ENCODE measurements at places on chromosomes 2 and 18.

DNA sequence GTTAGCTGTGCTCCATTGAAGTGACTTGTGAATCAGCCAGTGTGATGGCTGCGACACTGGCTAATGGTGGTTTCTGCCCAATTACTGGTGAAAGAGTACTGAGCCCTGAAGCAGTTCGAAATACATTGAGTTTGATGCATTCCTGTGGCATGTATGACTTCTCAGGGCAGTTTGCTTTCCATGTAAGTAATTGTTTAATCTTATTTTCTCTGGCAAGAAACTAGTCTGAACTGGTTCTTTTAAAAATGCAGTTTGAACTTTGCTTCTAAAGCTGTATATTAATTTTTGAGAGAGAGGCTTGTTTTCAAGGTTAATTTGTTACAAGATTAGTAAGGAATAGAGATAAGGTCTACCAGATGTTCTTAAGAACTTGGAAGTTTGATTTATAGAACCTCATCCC lies 46.7 kb downstream of the GLS start:
- no peak for DNase-seq

- DNase-seq: no peak
Measured at GRCh38 chr2:113795405-113795920, 39.0 kb upstream of the SLC35F5 start.

DNA sequence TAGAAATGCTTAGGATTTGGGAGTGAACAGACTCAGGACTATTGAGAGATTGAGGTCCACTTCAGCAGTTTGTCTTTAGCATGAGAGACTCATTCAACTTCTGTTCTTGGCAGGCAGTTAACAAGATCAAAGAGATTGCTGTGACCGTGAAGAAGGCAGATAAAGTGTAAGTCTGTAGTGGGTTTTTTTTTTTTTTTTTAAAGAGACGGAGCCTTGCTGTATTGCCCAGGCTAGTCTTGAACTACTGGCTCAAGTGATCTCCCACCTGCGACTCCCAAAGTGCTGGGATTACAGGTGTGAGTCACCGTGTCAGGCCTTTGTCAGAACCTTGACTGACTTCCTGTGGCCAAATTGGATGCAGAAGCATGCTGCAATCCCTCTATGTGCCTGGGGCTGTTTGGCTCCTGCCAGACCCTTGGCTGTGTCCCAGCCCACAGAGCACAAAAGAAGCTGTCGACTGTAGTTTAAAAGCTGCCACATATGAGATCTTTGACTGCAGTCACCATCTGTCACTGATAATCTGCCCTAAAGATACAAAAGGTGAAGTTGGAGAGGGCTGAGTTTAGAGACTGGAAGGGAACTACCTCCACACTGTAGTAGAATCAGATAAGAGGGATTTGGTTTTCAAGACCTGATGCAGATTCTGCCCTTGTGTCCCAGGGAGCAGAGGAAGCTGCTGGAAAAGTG lies 9.9 kb downstream of the CCT7 start:
- DNase-seq: no peak

DNA sequence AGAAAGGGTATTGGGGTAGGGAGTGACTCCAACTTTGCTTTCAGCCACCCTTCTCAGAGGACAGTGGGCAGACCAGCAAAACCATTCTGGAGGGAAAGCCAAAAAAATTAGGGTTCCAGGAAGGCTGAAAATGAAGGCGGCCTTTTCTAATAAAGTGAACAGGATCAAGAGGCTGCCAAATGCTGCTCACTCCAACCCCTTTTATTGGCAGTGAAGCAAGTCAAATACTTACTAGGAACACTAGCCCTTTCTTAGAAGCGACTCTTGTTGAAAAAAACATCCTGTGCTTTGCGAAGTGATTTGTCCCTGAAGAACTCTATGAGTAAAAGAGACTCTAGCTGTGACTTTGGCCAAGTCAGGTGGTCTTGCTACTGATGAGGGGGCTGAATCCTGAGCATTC lies 83.6 kb upstream of the CYP1B1 start:
- no peak for DNase-seq

DNA sequence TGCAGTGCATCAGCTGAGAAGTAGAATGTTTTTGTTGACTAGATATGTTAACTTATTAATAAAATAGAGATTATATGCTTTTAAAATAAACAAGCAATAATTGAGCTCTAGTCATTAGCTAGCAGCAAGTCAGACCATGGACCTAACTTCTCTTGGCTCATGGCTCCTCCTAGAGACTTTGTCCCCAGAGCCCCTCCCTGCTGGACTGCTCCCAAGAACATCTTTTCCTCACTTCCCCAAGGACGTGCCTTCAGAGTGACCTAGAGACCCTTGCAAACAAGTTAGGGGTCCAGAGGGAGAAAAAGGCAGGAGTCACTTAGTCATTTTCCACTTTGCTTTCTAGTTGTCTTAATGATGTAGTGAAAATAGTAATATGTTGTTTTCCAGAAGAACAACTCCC lies 312.5 kb upstream of the NRP2 start:
- no peak for DNase-seq

DNA sequence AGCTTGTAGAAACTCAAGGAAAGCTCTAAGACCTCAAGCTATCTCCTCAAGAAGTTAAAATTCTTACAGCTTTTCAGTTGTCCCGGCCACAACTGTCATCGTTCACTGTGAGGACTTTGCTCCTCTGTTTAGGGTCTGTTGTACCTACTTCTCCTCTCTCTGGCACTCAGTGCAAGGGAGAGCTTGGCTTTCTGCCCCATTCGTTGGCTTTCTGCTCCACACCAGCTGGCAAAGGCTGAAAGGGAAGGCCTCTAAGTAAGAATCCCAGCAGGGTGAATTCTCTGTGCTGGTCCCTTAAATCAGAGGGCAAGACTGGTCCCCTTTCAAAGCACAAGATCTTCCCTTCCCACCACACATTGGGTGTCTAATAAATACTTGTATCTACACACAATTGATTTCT lies 17.3 kb downstream of the ZBTB7C start:
- DNase-seq: no peak

DNA sequence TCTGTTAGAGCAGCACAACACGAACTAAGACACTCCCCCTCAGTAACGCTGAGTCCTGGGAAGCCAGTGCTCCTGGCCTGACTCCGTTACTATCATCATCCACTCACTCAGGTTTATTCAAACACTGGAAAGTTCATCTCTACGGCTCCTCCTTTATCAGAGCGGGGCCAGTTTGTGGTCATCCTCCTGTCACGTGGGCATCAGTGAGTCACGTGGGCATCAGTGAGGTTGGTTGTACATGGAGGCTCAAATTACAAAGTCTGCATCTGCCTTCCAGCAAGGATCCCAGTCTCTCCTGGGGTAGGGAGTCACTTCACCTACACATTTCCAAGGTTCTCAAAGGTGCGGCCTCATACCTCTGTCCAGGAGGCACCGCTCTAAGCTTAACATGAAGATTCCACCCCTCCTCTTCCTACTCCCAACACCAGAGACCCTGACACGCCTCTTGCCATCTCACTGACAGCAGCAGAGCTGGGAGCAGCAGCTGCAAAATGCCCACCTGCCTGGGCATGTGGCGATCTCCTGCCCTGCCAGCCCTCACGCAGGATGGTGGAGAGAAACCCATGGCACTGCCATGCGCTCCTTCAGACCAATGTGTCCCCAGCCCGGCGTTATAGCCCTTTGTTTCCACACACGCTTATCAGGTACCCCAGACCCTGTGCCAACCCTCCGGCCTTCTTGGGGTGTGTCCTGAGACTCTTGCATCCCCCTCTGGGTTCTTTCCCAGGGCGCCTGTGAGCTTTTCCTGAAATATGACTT lies 99.2 kb upstream of the PTPRM start:
- no peak for DNase-seq

DNA sequence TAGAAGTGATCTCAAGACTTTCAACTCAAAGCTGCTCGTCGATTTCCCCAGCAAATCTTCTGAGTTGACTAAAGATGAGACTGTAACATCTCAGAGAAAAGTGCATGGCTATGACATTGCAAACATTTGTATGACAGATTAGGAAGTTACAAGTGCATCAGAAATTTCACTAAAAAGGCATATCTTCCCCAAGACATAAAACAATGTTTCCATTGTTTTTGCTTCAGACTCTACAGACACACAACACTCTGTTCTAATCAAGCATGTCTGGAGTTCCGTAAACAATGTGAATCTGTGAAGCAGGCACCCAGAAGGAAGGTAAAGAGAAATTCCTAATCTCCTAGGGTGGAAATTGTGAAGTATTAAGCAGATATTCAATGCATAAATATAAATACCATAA lies 144.6 kb upstream of the LYPD1 start:
- DNase-seq: no peak

- DNase-seq: no peak
Measured at GRCh38 chr2:238278626-238279323, 9.6 kb downstream of the PER2 start.

DNA sequence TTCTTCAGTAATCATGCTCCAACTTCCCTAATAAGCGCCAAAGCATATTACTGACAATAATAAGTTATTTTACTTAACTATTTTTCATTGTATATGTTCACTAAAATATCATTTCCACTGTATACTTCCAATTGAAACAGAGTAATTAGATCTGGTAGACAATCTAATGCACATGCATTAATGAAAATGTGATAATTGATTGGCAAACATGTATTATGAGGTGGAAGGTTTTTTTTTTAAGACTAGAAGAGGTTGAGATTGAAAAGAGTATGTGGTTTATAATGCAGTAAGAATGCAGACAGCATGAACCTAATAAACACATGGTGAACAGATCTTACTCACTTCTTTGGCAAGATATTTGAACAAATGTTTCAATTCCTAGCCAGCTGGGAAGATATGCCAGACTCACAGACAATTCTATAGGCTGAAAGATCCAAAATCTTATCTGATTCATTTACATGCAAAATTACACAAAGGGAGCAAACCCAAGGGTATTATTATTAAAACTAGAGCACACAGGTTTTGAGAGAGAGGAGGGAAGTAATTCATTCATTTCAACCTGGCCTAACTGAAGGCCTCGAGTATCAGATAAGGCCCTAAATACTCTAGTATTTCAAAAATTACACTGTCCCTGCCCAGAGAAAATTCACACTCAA lies 2.8 kb downstream of the NCKAP1 start:
- DNase-seq: no peak

DNA sequence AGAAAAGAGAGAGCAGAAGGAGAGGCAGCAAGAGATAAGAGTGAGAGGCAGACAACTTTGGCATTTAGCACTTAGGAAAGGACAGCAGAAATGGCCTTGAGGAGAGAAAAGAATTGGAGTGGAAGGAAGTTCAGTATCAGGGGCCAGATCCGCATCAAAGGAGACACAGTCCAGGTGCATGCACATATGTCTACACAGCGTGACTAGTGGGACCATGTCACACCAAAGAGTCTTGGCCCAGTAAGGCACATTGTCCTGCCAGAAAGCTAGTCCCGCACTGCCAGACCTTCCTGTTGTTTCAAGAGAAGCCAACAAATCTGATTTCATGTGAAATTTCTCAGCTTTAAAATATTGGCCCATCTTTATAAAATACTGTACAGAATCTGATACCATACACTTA lies 8.5 kb upstream of the STK39 start:
- DNase-seq: no peak

DNA sequence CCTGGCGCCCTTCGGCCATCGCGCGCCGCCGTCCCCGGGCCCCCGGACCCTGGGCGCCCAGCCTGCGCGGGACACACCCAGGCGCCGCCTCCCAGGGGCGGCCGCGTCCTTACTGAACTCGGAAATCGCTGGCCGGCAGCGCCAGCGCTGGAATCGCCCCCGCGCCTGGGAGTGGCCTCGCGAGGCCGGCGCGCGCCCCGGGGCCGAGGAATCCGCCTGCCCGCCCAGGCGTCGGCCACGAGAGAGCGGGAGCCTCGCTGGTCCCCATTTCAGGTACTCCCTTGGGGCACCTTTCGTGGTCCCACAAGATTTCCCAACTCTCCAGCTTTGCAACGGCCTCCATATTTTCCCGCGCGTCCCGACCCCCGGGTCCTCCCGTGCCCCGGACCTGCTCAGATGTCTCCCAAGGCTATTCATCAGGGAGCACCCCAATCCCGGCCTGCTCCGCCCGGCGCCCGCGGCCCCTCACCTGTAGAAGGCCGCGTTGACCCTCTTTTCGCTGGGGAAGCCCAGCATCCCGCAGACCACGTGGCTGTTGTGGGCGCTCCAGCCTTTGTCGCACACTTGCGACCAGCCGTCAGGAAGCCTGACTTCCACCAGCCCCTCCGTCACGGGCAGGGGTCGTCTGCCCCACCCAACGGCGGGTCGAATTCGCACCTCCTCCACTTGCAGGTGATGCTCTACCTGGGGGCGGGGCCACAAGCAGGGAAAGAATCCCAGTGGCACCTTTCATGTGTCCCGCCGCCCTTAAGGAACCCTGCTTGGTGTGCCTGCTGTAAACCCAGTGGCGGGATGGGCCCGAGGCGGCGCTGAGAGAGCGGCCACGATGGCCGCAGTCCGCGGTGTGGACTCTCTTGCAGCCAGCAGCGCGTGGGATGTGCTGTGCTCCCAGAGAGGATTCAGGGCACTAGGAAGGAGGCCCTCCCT lies 4.6 kb downstream of the LOXL3 start:
- DNase-seq: no peak

DNA sequence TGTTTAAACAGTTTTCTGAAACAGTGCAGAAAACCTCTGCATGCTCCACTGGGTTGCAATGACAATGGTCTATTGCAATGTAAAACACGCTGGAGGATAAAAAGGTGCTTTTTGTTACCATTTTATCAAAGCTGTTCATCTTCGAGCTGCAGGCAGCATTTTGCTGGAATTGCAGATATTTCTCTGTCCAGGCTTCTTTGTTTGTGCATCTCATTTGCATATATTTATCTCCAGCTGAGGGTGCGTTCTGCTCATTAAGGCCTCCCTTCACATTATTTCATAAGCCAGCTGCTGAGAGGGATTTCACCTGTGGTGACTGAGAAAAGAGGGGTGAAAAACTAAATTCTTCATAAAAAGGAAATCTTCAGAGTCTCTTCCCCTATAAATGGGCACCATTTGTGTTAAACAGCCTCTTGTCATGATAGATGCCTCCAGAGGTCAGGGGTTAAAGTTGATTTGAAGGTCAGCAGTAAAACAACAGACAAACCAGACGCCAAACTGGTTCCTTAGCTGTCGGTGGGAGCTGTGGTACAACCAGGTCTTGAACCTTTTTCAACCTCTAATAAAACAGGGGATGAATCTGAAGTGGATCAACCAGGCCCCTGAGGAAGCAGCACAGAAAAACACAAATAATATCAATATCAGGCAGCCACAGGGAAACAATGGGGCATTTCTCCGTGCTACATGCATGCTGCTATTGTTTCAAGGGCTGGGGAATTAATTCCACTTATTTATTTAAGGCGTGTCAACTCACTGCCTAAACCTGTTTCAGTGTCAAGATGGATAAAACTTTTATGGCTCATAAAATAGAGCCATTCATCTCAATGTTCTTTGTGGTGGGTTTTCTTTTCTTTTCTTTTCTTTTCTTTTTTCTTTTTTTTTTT lies 265.1 kb downstream of the MEIS1 start:
- DNase-seq: no peak
